NCI-H2081 treated with DMSO at 0.1 percent for 48 hours (cell line): ENCODE measurements at places on chromosomes 12 and 14.

- DNase-seq, result no peak
These were observed 2.1 kb downstream of the GMFB start for GRCh38 chr14:54486685-54487084.

GRCh38 chr14:50676814-50677516 lies 8.9 kb upstream of the SAV1 start:
- DNase-seq, result no peak

DNA sequence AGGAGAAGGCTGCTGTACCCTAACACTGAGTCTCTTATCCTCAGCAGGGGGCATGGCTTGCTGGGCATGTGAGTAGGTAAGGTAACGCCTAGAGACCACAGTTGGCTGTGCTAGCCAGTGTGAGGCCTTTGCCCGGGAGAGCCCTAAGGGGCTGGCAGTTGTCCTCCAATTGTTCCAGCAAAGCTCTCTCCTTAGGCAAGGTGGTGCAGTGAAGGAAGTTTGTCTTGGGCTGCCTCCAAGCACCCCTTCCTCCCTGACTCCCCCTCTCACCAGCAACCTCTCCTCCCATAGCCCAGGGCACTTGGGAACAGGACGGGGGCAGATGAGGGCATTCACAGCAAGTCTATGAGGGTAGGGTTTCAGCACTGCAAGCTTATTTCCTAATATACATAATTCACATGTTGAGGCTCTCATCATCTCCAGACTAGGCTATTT lies 23.0 kb downstream of the LACRT start:
- DNase-seq, result no peak

DNA sequence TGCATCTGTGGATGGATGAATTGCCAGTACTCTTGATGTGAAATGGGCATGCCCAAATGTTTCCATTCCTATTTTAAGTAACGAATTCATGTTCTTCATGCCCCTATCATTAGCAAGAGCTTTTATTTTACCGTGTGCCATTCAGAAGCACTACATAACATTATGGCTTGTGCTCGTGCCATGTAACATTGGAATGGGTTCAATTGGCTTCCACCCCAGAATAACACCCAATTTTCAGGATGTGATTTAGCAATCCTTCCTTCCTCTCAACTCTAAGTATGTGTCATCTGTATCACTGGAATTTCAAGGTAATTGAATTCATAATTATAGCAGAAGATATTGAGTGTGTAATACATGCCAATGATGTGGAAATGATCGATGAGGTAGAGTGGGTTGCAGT lies 145.8 kb upstream of the TMPO start:
- DNase-seq, result no peak

DNA sequence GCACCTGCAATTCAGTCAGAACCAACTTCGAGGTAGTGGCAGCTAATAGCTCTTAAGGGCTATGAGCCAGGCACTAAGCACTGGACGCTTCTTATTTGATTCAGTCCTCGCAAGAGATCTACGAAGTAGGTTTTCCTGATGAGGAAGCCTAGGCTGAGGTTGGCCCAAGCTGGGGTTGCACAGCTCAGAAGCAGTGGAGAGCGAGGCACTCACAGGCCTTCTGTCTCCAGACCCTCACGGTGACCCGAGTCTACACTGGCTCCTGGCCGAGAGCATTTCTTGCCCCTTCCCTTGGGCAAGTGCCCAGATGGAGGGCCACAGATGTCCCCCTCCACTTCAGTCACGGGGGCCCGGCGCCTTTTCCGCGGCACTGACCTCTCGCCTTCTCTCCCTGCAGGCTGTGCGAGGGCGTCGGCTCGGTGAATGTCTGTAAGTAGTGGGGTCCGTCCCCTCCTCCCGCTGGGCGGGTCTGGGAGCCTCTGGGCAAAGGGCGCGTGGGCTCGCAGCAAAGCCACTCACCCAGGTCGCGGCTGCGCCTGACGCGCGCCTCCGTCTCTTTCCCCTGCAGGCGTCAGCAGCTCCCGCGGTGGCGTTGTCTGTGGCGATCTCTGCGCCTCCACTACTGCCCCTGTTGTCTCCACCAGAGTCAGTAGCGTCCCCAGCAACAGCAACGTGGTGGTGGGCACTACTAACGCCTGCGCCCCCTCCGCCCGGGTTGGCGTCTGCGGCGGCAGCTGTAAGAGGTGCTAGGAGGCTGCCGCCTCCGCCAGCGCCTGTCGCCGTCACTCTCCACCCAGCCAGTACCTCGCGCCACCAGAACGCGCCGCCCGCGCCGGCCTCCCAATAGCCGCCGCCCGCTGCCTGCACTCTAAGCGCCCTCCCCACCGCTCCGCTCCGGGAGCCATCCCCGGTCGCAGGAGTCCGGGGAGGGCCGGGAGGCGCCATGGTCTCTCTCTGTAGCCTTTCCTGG lies 13.1 kb downstream of the KRT83 start:
- no peak for DNase-seq

DNA sequence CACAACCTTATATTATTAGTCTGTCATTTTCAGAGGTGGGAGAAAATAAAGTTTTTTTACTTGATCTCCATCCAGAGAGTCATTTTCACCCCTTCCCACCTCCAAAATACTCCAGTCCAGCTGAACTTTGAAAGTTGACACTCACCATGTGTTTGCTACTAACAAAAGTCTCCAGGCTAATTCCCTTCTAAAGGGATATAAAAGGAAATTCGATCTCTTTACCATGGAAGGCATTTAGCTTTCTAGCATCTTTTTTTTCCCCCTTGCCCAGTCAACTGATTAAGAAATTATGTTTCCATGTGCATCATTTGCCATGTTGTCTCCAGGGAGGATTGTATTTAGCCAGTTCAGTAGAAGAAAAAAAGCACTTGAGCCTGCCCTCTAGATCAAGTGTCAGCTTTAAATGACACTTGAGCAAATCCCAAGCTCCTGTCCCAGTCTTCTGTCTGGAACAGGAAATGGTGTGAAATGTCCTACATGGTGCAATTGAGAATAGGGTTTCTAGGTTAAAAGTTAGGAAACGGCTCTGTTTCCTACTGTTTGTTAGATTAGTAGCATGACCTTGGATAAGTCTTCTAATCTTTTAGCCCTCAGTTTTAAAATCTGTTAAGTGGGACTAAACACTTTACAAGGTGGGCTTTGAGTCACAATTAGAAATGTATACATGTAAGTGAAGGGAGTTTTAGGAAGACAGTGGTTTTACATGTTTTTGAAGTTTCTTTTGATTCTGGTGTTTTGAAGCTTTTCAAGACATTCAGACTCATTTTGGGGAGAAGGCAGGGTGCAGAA lies 67.2 kb downstream of the GNS start:
- no peak for DNase-seq

- DNase-seq, result no peak
These were observed 24.4 kb downstream of the PITPNM2 start for GRCh38 chr12:123126294-123127181.

- no peak for DNase-seq
These were observed 2.9 kb downstream of the SMARCD1 start for GRCh38 chr12:50087995-50088394.

DNA sequence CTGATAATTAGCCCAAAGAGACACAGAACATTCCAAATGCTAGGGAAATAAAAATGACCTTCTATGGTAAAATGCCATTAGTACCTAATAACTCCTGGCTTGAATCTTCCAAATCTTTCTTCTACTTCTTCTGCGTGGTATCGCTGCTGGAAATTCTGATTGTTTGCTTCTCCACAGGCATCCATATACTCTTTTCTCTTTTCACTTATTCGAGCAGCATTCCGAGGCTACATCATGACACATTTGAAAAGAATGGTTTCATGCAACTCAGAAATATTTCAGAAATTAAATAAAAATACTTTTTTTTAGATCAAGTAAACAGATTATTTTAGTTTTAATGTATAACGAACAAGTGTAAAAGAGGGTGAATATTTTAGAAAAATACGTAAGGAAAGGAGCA lies 18.9 kb downstream of the ZCCHC8 start:
- DNase-seq, result no peak

DNA sequence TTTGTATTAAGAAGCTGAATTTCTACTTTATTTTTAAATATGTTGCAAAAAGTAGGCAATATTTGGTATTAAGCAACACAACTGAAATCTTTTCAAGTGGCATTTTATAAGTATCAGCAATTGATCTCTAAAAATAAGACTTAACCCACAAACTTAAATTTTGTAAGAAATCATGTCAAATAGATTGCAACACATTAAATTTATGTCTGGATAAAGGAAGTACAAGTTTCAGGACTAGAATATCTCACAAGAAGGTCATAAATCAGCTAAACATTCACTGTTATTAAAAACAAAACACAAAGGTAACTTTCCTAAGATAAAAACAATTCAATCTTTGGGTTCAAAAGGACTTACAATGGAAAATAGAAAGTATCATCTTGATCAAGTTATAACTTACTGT lies 32.8 kb downstream of the CPNE8 start:
- DNase-seq, result no peak

DNA sequence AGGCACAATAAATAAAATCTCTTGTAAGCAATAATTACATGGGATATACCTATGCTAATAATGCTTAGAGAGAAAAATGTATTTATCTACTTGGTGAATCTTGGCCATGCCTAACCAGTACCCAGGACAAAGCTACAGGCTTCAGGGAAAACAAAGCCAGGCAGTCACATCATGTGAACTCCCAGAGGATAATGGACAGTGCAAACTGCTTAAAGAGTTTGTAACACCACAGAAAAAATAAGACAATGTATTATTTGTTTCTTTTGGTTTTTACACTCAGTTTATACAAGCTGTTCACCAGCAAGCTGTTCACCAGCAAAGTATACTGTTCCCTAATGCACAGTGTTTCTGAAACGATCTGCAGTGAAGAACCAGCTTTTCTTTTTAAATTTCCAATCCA lies 38.0 kb downstream of the DICER1 start:
- no peak for DNase-seq

DNA sequence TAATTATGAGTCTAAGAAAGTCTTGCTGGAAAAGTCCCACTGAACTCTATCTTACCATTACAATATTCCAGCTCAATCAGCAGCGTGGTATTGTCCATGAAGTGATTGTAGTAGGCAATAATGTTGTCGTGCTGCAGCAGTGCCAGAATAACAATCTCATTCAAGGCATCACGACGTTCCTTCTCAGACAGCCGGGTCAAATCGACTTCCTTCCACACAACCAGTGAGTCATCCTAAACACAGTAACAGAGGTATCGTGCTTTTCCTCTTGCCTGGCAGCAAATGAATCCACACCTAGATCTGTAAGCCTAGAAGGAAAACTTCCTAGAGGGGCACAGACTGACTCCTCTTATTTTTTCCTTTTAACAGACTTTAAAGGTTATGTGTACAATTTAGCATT lies 2.9 kb downstream of the NEK9 start:
- no peak for DNase-seq

GRCh38 chr14:91348845-91349465 lies 68.7 kb downstream of the CCDC88C start:
- DNase-seq, result no peak

DNA sequence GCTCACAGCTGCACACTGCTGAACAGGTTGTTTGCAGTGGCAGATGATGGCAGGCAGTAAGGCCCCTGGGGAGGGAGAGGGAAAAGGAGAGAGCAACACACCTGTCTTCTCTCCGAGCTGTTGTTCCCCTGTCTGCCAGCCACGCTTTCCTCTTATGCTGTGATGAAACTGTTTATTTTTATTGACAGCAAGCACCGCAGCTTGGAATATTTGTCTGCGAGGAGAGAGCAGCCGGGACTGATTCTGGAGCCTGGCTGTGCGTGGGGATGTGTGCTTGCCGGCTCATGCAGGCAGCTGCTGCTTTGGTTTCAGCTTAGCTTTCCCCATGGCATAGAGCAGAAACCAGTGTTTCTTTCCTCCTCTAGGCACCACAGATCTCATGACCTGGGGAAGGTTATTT lies 58.7 kb upstream of the KCNA5 start:
- peak; percentile 12 for DNase-seq

GRCh38 chr12:41497409-41497808 lies 309.3 kb downstream of the PDZRN4 start:
- no peak for DNase-seq

GRCh38 chr12:24560831-24561271 lies 388.1 kb downstream of the BCAT1 start:
- DNase-seq, result no peak

GRCh38 chr12:100453951-100454350 lies 19.7 kb upstream of the NR1H4 start:
- no peak for DNase-seq

DNA sequence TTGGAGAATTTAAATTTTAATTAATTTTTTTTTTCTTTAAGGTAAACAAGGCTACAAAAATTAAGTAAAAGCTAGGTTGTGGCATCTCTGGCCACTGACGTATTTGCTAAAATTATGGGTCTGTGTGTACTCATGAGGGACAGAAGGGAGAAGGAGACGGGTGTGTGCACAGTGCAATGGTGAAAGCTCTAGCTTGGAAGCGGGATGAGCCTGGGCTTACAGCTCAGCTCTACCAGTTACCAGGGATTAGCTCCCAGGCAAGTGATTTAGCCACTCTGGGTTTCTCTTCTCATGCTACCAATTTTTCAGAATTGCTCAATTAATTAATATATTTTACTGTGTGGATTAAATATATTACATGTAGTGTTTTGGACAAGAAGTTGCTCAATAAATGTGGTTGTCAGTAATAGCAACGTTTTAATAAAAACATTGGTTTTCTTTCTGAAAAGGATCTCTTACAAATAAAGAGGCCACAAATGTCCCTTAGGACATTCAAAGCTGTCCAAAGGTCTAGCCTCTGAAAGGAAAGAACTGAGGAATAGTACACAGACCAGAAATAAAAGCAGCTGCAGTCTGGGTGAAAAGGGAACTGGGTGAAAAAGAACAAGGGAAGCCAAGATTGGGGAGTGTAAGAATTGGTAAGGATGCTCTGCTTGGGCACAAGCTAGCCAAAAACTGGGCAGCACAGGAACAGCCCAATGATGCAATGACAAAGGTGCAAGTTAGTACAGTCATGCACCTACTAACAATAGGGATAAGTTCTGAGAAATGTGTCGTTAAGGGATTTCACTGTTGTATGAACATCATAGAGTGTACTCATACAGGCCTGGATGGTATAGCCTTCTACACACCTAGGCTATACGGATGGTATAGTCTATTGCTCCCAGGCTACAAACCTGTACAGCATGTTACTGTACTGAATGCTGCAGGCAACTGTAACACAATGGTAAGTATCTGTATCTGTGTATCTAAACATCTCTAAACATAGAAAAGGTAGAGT lies 61.7 kb downstream of the FERMT2 start:
- DNase-seq, result no peak

DNA sequence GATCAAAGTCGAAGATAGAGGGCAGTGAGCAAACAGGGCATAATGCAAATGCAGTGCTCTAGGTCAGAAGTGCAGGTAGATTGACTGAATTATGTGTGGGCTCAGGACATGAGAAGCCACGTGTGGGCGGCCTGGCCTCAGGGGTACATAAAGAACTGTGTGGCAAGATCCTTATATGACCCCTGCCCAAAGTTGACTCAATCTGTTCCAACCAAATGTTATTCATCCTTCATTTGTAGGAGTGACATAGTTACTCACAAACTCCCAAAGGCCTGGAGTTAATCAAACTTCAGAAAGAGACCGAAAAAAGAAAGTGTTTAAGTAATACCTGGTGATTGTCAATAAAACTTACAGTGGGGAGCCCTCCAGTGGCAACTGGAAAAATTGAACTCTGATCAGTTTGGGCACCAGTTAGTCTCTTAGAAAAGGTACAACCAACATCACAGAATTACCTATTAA lies 150.4 kb upstream of the FAR2 start:
- DNase-seq, result no peak
